ENCODE measurements at places on chromosomes 11 and 22. TPM values are rescaled to one million over a fixed set of nuclear protein-coding genes. Genes with fewer than 3 reads are reported as not detected.

The PGA5 gene
- not detected for total RNA-seq

The OR4A16 gene
- not detected for total RNA-seq

The UPK3A gene
- total RNA-seq = not detected

- DNase-seq = no peak
Observed at GRCh38 chr11:61141601-61142028, 19.6 kb downstream of the VPS37C start.

Data from fibroblast of villous mesenchyme (primary cell).